ENCODE measurements at places on chromosomes 11 and 22. TPM values are rescaled to one million over a fixed set of nuclear protein-coding genes. Genes with fewer than 3 reads are reported as not detected.

The SAA2 gene
- 0.31 TPM for total RNA-seq

The LGR4 gene
- 46.9 TPM for total RNA-seq

The MCAM gene
- 8.0 TPM for total RNA-seq

The CELSR1 gene
- 32.8 TPM for total RNA-seq

The UBXN1 gene
- 103 TPM for total RNA-seq
